ENCODE measurements at places on chromosomes 11 and 22.

DNA sequence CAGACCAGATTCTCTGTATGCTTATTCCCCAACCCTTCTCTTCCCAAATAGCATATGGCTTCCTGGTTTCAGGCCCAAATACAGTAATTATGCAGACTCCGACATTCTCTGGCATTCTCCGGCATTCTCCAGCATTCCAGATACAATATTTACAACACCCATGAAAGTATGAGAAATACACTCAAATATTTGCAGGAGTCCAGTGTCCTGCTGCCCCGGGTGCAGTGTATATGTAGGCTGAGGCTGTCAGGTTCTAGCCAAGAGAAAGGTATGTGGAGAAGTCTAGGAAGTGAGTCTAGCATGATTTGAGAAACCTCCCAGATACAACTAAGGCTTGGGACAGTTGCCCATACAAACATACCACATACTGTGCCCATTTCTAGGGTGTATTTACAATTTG lies 160.7 kb downstream of the SOX6 start:
- DNase-seq, result peak; percentile 55

GRCh38 chr11:75313513-75314272 lies 37.8 kb downstream of the ARRB1 start:
- peak; percentile 10 for DNase-seq

- DNase-seq, result no peak
Measured at GRCh38 chr11:34408580-34409172, 30.1 kb upstream of the CAT start.

- no peak for DNase-seq
Measured at GRCh38 chr11:7473717-7474116, 11.6 kb upstream of the OLFML1 start.

DNA sequence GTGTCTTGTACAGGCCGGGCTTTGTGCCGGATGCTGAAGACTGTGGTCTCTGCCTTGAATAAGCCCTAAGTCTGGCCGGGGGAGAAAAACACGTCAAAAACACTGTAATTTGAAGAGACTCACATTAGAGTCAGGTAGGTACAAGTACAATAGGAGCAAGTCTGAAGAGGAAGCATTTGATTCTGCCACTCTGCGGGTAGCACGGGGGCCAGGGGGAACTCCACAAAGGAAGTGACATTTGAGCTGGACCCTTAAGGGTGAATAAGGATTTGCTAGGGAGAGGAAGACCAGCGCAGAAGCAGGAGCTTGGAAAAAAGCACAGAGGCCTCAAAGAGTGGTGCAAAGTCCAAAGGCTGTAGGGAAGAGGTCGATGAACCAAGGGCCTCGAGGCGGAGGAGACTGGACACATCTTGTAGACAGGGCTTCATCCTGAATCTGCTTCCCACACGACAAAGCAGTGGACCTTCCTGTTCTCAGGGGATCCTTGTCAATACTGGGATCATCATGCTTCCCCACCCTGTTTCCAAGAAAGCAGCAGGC lies 38.7 kb downstream of the BUD13 start:
- no peak for DNase-seq

DNA sequence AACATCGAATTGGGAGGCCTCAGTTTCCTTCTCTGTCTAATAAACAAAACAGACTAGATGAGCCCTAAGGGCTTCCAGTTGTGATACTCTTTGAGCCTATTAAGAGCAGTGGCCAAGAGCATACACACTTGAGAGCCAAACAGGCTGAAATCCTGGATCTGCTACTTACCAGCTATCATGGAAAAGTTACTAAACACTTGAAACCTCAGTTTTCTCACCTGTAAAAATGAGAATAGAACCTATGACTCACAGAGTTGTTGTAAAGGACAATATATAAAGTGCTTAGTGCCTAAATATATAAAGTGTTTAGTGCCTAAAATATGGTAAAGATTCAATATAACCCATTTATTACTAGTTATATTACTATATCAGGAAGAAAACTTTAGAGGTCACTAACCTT lies 23.7 kb upstream of the GDPD4 start:
- DNase-seq, result no peak

DNA sequence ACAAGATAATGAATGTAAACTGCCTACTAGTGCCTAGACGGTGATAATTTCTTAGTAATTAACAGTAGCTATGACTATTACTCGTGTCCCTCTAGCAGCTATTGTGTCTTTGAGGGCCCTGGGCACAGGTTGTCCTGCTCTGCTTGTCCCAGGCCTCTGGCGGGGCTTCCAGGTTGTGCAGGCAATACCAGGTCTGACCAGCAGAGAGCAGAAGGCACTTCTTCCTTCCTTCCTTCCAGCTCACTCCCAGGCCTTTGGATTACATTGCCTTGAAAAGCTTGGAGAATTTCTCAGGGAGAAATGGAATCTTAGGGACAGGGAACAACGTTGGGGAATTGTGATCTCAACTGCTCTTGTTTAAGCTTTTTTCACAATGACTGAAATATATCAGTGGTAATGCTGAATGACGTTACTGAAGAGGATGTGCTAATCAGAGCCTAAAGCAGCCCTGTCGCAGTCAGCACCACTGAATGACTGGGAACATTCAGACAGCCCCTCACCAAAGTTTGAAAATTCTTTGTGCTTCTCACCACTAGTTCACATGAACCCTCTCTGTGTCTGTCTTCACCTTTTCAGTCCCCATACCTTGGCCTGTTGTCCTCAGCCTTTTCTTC lies 8.4 kb upstream of the CCKBR start:
- DNase-seq, result no peak

- DNase-seq, result no peak
Measured at GRCh38 chr11:70523384-70524095, 125.2 kb downstream of the CTTN start.

DNA sequence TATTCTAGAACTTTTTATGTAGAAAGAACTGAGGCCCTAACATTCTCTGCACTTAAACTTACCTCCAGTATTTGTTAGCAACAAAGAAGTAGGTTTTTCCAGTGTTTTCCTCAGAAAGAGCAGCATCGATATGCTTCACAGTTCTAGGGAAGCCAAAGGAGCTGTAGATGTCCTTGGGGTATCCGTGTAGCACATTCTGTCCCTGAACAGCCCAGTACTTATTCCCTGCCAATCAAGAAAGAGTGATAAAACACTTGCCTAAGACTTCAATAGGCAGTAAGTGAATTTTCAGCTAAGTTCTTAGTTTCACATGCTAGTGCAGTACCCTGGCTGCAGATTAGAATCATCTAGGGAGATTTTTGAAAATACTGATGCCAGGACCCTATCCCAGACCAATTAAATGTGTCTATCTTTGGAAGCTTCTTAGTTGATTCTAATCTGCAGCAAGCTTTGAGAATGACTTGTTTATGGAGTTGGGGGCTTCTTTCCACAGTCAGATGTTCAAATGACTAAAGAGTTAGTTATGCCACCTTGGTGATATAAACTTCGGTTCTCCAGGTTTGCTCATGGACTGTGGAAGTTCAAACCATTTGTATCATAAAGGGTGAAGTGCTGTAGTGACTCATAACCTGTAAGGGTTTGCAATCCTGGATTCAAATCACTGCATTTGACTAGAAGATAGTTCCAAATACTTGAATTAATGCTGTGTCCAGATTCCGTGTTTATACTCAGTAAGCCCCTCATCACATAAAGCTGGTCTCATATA lies 6.5 kb downstream of the MMP1 start:
- no peak for DNase-seq

- peak; percentile 33 for DNase-seq
Measured at GRCh38 chr11:125128450-125128849, 17.0 kb upstream of the TMEM218 start.

GRCh38 chr11:66221726-66222236 lies 46.7 kb upstream of the RAB1B start:
- DNase-seq, result no peak

GRCh38 chr11:8096575-8096974 lies 15.6 kb downstream of the TUB start:
- no peak for DNase-seq

Data from fibroblast of skin of left biceps (primary cell).